ENCODE measurements at places on chromosomes 16 and 17.

DNA sequence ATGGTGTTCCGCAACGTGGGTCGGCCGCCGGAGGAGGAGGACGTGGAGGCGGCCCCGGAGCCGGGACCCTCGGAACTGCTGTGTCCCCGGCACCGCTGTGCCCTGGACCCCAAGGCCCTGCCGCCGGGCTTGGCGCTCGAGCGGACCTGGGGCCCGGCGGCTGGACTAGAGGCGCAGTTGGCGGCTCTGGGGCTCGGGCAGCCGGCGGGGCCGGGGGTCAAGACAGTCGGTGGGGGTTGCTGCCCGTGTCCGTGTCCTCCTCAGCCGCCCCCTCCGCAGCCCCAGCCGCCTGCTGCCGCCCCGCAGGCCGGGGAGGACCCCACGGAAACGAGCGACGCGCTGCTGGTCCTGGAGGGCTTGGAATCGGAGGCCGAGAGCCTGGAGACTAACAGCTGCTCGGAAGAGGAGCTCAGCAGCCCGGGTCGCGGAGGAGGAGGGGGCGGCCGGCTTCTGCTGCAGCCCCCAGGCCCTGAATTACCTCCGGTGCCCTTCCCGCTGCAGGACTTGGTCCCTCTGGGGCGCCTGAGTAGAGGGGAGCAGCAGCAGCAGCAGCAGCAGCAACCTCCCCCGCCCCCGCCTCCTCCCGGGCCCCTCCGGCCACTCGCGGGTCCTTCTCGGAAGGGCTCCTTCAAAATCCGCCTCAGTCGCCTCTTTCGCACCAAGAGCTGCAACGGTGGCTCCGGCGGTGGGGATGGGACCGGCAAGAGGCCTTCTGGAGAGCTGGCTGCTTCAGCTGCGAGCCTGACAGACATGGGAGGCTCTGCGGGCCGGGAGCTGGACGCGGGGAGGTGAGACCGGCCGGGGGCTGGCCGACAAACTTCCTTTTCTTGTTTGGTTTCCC, 821 bp downstream of the SOCS7 start:
- DNase-seq = no peak

GRCh38 chr17:55706808-55707773, 15.6 kb downstream of the TMEM100 start:
- no peak for DNase-seq

DNA sequence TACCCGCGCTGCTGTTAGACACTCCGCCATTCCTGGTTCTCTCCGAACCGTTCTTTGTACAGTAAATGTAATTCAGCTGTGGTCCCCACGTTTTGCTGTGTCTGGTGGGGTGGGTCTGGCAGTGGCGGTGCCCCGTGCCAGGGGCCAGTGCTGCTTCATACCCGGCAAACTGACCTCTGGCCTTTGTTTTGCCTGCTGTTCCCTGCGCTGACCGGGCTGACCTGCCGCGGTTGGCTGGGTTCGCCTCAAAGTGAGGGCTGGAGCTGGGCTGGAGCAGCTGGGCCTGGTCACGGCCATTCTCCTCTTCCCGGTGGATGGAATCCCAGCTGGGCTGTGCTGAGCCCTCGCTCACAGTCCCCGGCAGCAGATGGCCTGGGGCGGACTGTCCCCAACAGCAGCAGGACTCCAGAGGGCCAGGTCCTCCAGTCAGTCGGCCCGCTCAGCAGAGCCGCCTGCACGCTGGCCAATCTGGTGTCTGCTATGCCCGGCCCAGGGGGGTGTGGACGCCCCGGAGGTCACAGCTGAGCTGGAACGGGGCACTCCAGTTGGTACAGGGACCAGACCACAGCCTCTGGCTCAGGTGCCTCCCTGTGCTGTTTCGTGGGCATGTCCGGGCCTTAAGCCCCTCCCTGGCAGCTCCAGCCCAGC, 1.5 kb upstream of the WFIKKN1 start:
- no peak for DNase-seq

GRCh38 chr16:81429045-81429521, 15.5 kb upstream of the CMIP start:
- no peak for DNase-seq

DNA sequence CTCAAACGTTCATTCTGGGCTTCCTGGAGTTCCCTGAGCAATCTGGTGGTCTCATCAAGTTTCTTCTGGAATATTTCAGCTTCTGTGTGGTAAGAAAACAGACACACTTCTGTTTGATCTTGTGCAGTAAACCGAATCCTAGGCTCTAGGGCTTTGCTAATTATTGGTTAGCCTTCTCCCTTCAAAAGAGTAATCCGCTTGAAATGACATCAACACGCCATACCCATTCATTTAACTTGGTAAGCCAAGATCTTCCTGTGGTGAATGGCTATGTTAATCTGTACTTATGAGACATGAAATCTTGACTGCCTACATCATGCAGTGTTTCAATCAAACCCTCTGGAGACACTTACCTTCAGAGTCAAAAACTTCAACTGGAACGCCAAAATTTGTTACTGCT, 48.5 kb downstream of the BRD7 start:
- no peak for DNase-seq

DNA sequence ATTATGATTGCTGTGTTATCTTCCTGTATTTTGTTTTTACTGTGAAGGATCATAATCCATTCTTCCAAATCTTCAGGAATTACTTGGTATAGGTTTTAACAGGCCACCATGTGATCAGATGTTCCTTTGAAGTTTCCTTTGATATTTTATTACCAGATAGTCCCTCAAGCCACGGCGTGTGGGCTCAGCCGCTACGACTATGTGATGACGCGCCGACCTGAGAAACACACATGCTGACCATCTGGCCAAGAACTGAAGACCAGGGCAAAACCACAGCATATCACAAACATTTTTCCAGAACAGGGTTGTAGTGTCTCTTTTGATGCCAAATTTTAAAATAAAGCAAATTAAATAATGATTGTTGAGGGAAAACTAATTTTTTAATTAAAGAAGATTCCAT, 47.3 kb downstream of the ZCCHC14 start:
- no peak for DNase-seq

- DNase-seq = no peak
Observed at GRCh38 chr17:7721612-7722011, 4.1 kb downstream of the DNAH2 start.

- no peak for DNase-seq
Observed at GRCh38 chr17:15260376-15261257, 4.5 kb downstream of the PMP22 start.

DNA sequence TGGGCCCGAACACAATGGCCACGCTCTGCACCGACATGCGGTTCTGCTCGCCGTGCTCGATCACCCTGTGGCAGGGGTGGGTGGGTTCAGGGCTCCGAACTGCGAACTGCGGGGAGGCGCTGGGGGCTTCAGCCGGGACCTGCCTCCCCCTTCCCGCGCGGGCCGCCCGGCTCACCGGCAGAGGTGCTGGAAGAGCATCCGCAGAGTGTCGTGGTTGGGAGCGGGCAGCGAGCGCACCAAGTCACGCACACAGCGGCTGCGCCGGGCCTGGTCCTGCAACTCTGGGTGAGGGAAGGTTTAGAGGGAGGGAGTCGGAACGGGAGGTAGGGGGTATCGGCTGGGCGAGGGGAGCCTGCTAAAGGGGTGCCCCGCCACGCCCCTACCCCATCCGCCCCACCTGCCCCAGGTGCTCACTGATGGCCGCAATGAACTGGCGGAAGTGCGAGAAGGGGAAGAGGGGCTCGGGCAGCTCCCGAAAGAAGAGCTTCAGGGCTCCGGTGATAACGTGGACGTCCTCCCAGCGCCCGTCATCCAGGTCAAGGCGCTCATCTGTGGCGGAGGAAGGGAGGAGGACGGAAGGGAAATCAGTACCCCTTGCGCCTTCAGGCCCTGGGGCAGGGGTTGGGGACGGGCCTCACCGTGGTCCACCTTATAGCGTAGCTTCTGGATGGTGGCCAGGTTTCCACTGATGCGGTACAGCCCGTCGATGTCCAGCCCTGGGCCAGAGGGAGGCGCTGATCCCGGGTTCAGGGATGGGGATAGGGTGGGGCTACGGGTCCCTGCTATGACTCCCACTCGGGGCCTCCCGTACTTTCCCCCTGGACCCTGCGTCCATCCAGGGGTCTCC, 36.9 kb downstream of the ARHGAP27 start:
- no peak for DNase-seq

GRCh38 chr17:1617620-1618174, 10.9 kb downstream of the SLC43A2 start:
- DNase-seq = no peak

GRCh38 chr16:88376835-88377726, 5.7 kb upstream of the ZNF469 start:
- no peak for DNase-seq

DNA sequence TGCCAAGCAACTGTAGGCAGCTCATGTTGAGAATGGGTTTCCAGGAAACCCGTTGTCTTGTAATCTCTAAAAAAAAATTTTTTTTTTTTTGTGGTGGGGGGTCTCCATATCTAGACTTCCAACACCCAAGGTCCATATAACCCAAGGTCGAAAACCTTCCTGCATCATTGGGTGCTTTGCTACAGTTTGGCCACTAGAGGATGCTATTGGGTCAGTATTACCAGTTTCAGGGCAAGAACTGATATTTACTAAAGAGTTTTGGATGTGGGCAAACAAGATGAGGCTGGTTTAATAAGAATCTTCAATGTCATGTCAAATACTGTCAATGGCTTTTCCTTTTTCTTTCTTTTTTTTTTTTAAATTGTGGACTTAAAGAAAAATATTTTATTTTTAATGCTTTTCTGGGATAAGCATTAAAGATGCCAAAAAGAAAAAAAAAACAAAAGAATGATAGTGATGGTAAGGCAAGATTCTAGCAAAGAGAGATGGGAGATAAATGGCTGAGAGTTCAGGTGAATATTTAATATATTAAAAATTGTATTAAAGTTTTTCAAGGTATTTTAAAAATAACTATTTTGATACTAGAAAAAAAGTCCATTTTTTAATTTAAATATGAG, 62.2 kb downstream of the DHRS7C start:
- no peak for DNase-seq

DNA sequence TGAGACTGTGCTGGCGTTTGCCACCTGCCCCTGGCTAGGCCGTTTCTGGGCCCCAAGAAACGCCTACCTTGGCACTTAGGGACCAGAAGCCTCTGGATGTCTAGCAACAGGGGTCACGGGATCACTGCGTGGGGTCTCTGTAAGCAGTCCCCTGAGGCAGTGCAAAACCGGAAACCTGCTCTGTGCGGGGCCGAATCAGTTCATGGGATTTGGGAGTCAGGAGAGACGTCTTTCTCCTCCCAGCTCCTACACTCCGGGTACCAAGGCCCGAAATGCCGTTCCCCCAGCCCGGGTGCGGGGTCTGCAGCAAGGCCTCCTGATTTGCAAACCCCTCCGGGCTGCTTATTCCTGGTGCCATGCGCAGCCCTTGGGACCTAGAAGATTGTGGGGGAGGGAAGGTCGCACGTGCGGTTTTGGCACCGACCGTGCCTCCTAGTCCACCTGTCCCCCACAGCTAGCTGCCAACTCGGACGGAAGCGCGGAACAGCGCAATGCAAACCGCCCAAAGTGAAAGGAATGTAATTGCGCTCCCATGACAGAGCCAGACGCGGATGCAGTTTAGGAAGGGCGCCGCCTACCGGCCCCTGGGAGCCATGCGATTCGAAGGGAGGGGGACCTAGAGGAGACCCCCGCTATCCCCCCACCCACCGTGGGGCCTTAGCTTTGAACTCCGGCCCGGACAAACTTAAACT, 6.5 kb downstream of the IRX5 start:
- DNase-seq = no peak

- peak; percentile 40 for DNase-seq
Observed at GRCh38 chr17:76816590-76817135, 51.5 kb upstream of the MGAT5B start.

- no peak for DNase-seq
Observed at GRCh38 chr17:13594310-13594709, 7.4 kb downstream of the HS3ST3A1 start.

- DNase-seq = no peak
Observed at GRCh38 chr17:22268912-22269220, 576.5 kb downstream of the KCNJ18 start.

- DNase-seq = no peak
Observed at GRCh38 chr16:88599825-88600538, 29.8 kb downstream of the ZC3H18 start.

DNA sequence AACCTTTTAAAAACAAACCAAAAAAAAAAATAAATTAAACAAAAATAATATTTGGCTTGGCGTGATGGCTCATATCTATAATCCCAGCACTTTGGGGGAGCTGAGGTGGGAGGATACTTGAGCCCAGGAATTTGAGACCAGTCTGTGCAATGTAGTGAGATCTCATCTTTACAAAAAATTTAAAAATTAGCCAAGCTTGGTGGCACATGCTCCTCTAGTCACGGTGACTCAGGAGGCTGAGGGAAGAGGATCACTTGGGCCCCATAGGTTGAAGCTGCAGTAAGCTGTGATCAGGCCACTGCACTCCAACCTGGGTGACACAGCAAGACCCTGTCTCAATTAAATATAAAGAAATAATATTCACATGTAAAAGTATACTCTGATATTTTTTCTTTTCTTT, 12.2 kb downstream of the GNGT2 start:
- no peak for DNase-seq

- no peak for DNase-seq
Observed at GRCh38 chr17:11302401-11303186, 61.6 kb downstream of the SHISA6 start.

GRCh38 chr17:6913608-6914443, 82.0 kb upstream of the ALOX12 start:
- DNase-seq = peak; percentile 56

- no peak for DNase-seq
Observed at GRCh38 chr16:26317885-26318284, 626.1 kb downstream of the HS3ST4 start.

- no peak for DNase-seq
Observed at GRCh38 chr17:46195217-46195855, 2.1 kb upstream of the KANSL1 start.

GRCh38 chr16:83870830-83871229, 28.1 kb upstream of the MLYCD start:
- DNase-seq = no peak

GRCh38 chr16:74679983-74680382, 13.3 kb upstream of the RFWD3 start:
- no peak for DNase-seq

DNA sequence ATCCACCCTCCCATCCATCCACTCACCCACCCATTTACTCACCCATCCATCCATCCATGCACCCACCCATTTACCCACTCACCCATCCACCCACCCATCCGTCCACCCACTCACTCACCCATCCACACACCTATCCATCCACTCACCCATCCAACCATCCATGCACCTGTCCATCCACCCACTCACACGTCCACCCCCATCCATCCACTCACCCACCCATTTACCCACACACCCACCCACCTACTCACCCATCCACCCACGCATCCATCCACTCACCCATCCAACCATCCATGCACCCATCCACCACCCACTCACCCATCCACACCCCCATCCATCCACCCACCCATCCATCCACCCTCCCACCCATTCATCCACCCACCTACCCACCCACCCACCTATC, 12.2 kb downstream of the SOX8 start:
- DNase-seq = no peak

GRCh38 chr16:85126705-85127378, 14.6 kb upstream of the CIBAR2 start:
- DNase-seq = no peak

- no peak for DNase-seq
Observed at GRCh38 chr16:68993885-68994284, 111.6 kb upstream of the HAS3 start.
